ENCODE measurements at places on chromosomes 6 and 20. TPM values are rescaled to one million over a fixed set of nuclear protein-coding genes. Genes with fewer than 3 reads are reported as not detected.

- no peak for DNase-seq
Measured at GRCh38 chr6:151592449-151593159, 98.8 kb downstream of the CCDC170 start.

The DNMT3B gene
- 3.8 TPM for total RNA-seq

The PNPLA1 gene
- 0.26 TPM for total RNA-seq

- peak; percentile 57 for DNase-seq
Measured at GRCh38 chr20:967796-968742, 34.0 kb downstream of the RSPO4 start.

GRCh38 chr6:82589509-82590206, 226.0 kb downstream of the TPBG start:
- DNase-seq: peak; percentile 74

GRCh38 chr6:84772428-84773132, 8.2 kb upstream of the TBX18 start:
- DNase-seq: peak; percentile 32

DNA sequence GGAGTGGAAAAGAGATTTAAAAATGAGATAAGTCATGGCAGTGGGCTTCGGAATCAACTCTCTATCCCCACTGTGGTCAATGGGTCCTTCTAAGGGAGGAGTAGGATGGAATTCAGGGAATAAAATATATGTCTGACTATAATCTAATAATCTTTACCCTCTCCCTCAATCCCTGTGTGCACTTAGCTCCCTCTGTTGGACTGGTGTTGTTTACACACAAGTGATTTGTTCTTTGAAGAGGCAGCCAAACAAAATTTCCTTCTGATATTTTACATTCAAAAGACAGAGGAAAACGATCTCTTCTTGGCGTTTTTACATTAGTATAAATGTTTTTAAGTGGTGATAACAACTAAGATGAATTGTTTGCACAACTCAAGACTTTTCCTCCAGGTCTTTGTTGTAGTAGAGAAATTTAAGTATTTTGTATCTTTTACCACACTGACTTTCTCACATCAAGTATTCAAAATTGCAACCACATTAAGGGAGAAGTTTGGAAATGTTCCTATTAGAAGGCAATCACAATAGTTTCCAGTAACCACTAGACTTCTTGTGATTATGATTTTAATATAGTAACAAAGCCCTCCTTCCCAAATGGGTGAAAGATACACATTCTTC, 317.8 kb downstream of the CENPW start:
- peak; percentile 69 for DNase-seq

The SLC22A1 gene
- 3.3 TPM for total RNA-seq

- DNase-seq: peak; percentile 60
Measured at GRCh38 chr6:66538551-66539135, 831.6 kb upstream of the EYS start.

Measured in A673 (cell line).